Activated CD8-positive, alpha-beta memory T cell treated with anti-CD3 and anti-CD28 coated beads for 4 hours (primary cell): ENCODE measurements at places on chromosomes 12 and 14.

GRCh38 chr12:62435303-62436163, 31.1 kb upstream of the MON2 start:
- no peak for DNase-seq

GRCh38 chr12:1107669-1108068, 116.6 kb downstream of the ERC1 start:
- DNase-seq, result no peak

GRCh38 chr14:50121486-50121885, 5.1 kb upstream of the VCPKMT start:
- DNase-seq, result no peak

DNA sequence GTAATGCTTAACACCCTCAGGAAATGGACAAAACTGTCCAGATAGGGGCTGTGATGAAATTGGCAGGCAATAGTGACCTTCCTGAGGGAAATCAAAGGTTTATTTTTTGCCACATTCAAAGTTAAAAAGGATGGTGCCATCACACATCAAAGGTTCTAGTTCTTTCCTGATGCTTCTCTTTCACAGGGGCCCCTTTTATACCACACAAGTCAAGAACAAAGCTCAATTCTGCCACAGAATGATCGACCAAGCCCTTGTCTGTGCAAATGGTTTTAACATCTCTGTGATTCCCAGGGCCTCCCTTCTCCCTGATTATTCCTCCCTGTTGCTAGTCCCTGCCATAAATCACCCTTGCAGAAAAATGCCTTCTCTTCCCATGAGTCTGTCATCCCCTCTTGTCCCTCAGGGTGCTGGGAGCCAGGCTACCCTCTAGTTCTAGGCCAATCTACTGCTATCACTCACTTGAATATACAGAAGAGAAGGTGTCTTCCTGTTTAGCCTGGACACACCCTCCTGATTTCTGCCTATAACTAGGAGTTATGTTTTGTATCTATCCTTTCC, 22.7 kb downstream of the SMCO2 start:
- no peak for DNase-seq

- DNase-seq, result no peak
Observed at GRCh38 chr14:92481386-92481785, 32.2 kb upstream of the RIN3 start.

DNA sequence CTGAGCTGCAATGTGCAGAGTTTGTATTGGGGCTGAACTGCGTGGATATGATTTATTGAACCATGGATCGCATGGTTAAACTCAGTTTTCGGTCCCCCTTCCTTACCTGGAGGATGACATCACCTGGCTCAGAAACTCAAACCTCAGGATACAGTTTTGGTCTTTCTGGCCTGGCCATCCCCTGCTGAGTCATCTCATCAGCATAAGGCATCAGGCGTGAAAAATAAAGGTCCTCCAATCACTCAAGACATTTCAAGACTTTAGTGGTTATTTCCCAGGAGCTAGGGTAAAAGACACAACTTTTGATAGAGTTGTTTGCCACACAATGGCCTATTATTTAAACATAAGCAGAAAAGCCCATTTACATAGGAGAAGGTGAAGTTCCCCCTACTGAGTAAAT, 631.1 kb upstream of the TMEM132C start:
- DNase-seq, result no peak

- no peak for DNase-seq
Observed at GRCh38 chr12:2673966-2674810, 120.6 kb upstream of the FKBP4 start.

- DNase-seq, result no peak
Observed at GRCh38 chr14:99072433-99072832, 199.6 kb downstream of the BCL11B start.

DNA sequence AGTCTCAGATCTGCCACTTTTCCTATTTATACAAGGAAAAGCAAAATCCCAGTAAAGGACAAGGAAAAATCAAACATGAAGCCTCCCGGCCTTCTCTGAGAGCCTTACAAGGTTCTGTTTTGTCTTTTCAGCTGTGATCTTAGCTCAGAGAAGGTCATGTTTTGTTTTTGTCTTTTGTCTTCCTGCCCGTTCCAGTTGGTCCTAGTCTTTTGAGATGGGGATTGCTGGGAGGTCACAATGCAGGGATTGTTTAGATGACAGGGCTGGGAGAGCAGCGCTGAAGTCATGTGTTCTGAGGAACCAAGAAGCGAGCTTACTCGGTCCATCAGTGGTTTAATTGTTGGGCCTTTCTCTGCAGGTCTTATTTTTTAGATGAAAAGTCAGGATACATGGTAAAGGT, 6.0 kb downstream of the PLEKHH1 start:
- DNase-seq, result no peak

DNA sequence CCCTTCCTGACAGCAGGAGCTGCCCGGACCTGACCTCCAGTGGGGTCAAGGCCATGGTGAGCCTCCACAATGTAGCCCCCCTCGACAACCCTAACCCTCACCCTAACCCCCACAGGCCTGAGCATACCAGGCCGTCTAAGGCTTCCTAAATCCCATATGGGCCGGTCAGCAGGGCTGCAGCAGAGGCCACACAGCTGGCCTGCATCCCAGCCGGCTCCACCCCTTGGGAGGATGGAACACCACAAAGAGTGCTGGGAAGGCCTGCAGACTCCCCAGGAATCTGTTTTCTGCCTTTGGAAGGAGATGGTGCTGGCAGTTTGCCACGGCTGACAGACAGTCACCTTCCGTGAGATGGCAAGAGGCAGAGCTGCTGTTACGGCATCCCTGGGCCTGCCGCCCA, 2.8 kb downstream of the TMEM179 start:
- DNase-seq, result no peak

DNA sequence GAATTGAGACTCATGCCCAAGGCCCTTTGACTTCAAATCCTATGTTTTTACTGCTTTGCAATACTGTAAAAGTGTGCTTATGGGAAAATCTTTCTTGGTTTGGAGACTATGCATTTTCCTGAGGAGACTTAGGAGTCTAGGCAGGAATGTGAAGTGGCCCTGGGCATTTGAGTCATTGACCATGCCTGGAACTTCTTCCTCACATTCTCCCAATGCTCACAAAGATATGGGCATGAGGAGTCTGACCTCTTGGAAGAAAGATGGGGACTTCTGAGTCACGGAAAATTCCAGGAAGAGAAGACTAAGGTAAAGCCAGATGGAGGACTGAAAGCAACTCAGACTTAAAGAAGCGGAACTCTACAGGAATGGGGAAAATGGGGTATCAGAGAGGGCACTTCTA, 38.2 kb upstream of the ZNF641 start:
- no peak for DNase-seq

DNA sequence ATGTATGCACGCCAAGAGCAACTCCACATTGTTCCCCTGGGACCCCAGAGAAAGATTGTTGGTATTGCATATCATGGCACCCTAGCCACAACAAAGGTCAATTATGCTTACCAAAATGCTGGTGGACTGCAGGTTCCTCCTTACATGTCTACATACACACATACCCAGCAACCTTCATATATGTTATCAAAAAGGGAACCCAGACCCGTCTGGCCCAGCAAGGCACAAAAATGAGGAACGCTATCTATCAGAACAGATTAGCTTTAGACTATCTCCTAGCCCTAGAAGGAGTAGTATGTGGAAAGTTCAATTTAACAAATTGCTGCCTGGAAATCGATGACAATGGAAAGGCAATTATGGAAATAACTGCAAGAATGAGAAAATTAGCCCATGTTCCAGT, 61.5 kb downstream of the DHRS2 start:
- no peak for DNase-seq

DNA sequence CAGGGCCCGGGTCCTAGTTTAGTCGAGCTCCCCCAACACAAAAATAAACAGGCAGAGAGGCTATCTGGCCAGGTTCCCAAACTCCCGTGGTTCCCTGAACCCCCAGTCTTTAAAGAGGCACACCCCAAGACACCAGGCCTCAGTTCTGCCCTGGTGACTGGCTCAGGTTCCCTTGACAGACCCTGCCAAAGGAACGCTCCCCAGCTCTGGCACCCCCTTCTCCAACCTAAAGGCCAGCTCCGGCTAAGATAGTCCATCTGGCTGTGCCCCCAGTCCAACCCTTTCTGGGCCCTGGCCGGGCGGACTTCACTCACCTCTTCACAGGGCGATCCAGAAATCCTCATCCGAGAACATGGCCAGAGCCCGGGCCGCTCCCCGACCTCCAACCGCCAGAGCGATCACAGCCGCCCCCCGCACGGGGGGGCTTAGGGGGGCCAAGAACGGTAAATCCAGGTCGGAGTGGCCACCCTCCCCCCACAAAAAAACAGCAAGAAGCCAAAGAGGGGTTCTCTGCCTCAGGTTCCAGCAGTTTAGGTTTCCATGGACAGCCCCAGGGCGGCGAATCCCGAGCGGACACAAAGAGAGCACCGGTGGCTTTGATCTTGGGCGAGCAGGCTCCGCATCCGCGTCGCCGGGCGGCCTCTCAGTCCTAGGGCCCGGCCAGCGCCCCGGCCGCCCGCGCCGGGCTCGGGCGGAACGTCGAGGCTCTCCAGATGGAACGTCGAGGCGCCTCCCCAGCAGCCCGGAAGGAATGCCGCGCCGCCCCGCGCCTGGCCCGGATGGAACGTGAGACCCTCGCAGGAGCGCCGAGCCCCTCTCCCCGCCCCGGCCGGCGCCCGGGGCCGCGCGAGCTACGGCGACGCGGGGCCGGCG, 1.1 kb downstream of the KMT2D start:
- no peak for DNase-seq

DNA sequence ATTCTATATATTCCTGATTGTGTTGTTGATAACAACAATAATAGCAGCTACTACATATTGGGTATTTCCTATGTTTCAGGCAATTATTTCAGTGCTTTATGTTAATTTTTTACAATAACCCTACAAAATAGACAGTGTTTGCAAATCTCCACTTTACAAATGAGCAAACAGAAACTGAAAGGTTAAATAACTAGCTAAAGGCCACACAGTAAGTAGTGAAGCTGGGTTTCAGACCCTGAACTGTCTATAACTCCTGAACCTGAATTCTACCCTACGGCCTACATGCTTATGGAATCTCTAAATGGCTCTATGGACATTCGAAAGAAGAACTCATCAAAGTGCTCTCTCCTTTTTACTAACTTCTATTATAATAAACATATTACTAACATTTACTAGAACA, 19.7 kb upstream of the NUDT4 start:
- DNase-seq, result no peak

GRCh38 chr14:20792556-20792955, 10.1 kb downstream of the RNASE1 start:
- DNase-seq, result no peak

DNA sequence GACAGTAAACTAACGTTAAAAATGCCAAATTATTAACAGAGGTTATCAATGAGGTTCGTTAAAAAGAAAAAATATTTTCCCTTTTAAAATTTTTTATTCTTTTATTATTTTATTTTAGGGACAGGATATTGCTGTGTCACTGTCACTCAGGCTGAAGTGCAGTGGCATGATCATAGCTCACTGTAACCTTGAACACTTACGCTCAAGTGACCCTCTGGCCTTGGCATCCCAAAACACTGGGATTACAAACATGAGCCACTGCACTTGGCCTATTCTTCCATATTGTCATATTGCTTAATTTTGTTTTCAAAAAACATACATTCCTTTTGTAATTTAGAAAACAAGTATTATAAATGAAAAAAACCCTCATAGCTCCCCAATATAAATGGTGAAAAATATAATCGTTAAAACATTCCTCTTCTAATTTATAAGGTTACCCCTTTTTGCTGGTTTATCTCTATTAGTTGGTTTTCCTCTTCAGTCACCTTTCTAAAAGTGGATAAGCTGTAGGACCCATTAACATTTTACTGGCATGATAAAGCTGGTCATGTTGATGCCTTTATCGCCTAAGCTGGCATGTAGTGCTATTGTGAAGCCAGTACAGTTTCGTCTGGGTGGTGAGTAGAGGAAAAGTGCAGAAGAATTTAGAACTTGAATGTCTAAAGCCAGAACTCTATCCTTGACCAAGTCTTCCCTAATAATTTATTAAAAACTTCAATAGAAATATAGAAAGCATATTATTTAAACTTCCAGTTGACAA, 27.6 kb downstream of the PDE3A start:
- DNase-seq, result no peak
